Activated T-helper 1 cell treated with anti-CD3 and anti-CD28 coated beads, Interleukin-2, amount 50 U/mL, for 16 hours (primary cell): ENCODE measurements at places on chromosomes 7 and 10.

DNA sequence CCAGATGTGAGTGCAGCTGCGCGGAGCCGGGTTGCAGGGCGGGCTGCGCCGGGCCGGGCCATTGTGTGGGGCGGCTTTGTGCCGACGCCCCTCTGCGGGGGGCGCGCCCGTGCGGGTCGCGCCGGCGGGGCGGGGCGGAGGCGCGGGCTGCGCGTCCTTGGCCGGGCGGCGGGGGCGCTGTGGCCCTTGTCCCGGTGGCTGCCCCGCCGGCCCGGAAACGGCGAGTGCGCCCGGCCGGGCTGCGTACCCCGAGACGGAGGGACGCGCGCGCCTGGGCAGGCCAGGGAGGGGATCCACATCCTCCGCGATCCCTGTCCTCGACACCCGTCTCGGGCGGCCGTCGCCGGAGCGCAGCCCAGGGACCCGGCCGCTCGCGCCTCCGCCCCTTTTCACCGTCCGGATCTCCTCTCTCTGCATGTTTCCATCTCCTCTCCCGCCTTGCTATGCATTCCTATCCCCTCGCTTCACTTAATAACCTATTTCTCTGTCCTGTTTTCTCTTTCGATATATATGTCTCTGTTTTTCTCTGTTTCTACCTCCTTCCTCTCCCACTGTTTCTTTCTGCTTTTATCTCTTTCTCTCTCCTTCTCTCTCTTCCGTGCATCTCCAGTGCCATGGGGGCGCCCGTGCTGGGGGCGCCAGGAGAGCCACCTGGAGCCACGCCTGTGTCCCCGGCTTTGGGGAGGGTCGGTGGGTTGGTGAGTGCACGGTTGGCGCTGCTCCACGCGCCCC lies 765 bp downstream of the PFKFB3 start:
- peak; percentile 50 for DNase-seq

- no peak for DNase-seq
Measured at GRCh38 chr7:151188252-151188542, 1.1 kb upstream of the ASB10 start.

DNA sequence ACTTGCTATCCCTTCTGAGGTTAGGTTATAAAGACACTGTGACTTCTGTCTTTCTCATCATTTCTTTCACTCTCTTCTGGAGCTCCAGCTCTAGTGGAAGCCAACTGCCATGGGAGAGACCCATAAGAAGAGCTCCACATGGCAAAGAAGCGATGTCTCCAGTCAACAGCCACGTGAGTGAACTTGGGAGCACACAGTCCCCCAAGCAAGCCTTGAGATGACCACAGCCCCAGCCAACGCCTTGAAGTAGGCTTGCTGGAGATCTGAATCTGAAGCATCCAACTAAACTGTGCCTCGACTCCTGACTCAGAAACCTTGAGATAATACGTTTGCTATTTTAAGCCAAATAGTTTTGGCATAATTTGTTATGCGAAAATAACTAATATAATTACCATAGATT lies 181.7 kb upstream of the GDF10 start:
- no peak for DNase-seq

DNA sequence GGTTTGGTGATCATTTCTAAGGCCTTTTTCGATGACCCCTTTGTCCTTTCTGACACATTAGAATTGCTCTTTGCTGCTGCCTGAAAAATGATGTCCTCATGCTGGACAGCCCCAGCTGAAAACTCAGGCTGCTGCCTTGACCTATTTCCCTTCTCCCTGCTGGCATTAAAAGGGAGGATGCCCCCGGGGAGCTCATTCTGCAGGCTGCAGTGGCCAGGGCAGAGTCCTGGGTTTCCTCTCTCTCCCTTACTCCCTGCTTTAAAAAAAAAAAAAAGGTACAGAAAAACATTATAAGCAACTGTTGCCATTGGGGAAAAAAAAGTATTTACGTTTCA lies 35.4 kb downstream of the LRRC4 start:
- DNase-seq: no peak

GRCh38 chr10:96390460-96390864 lies 31.7 kb upstream of the OPALIN start:
- DNase-seq: no peak

DNA sequence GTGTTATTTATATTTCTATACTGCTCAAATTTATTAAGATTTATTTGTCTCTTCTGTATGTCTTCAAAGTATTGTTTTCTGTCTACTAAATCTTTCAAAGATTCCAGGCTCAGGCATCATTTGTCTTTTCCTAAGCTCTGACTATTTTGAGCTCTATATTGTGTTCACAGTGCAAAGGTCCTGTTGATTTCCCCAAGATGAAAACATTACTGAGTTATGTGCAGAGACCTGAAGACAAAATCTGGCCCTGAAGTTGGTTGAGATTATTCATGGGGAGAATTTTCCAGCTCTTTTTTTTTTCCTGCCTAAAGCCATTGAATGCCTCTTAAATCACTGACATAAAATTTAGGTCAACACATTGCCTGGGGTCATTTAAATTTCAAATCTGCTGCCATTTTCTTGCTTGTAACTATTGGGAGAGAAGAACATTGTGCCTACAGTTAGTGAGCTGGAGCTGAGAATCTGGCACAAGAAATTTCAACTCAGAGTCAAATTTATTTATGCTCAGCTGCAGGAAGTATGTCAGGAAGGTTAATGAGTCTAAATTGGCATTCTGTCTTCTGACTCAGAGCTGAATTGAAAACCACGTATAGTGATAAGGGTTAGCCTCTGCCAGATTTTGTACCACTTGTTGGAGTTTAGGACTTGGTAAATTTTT lies 31.6 kb downstream of the CSTF2T start:
- no peak for DNase-seq

DNA sequence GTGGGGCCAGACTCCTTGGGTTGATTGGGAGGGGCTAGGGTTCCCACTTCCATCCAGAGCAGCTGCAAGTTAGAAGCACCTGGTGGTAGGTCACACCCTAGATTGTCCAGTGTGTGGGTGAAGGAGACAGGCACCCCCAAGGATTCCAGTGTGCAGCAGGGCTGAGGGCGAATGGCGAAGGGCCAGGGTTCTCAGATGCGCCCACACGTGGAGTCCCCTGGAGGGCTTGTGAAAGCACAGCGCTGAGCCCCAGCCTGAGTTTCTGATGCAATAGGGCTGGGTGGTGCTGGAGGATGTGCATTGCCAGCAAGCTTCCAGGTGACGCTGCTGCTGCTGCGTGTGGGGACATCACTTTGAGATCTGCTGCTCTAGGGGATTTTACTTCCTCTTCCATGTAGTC lies 25.4 kb downstream of the TBATA start:
- no peak for DNase-seq

DNA sequence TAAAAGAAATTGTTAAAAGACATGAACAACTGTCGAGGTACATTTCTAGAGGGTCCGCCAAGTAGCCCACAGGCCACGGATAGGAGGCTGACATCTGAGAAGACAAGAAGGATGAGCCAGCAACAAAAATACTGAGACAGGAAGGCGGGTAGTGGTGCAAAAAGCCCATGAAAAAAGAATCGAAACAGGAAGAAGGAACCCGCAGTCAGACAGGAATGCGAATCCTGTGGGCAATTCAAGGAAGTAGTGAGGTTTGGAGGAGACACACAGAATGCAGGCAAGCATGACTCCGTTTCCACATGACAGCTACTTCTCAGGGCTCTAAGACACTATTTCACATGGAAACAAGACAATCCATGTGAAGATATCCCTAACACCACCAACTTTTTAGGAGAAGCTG lies 125.2 kb downstream of the DOCK4 start:
- no peak for DNase-seq

DNA sequence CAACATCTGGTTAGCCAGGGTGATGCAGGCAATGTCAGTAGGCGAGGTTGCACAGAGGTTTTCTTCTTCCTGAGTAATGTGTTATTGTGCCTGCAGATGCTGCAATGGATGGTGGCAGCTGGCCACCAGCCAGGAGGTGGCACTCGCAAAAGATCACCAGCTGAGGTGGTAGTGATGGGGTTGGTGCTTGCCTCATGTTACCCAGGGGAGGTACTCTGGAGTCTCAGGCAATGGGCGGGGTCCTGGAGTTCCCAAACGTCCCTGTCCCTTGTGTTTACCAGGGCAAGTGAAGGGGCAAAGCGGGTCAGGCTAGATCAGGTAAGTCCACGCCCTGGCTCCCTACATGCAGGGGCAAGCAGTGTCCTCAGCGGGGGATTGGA lies 21.1 kb downstream of the CLRN3 start:
- DNase-seq: no peak

GRCh38 chr10:71082960-71083715 lies 129.2 kb upstream of the UNC5B start:
- no peak for DNase-seq

DNA sequence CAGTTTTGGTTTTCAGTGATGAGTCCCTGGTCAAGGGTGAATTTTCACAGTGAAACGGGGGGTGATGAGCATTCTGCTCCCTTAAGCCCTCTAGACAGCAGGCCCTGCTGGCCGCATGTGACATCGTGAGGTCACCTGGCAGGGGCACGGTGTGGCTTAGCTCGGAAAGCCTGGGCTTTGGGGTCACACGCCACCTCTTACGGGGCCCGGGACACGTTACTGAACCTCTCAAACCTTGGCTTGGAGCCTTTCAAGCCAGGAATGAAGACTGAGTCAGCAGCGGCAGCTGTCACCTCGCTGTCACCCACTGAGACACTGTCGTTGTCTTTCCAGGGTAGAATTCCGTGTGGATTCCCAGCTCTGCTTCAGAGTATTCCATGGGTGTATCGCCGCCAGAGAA lies 4.1 kb downstream of the GET4 start:
- DNase-seq: no peak

DNA sequence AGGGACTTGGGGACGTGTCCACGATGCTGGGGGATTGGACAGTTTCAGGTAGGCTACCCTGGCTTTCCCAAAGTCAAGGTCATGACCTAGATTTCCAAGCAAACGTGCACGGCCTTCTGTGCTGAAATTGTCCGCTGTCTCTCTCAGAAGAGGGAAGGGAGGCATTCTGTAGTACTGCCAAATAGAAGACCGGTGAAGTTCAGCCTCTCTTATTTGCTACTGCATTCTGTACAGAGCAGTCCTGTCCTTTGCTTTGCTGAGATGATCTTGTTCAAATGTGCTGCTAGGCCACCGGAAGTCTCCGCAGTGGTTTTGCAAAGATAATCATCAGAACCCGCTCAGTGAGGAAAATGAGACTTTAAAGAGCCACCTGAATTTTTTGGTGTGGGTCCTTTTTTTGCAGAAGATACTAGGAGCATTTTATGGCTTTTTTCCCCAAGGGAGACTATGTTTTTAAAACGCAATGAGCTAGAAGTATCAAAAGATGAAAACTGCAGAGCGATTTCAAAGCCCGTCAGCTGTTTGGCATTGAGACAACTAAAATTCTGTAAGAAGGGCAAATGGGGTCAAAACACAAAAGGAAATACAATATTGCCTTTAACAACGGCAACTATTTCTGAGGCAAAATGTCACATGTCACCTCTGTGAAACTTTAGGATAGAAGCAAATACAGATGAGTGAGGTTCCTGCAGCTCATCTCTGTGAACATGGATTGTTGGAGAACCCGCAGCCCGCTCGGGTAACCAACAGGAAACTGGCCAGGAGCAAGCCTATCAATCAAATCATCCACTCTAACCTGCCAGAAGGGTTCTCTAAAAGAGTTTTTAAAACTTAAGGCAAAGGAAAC lies 1.3 kb upstream of the NMT2 start:
- DNase-seq: peak; percentile 17

DNA sequence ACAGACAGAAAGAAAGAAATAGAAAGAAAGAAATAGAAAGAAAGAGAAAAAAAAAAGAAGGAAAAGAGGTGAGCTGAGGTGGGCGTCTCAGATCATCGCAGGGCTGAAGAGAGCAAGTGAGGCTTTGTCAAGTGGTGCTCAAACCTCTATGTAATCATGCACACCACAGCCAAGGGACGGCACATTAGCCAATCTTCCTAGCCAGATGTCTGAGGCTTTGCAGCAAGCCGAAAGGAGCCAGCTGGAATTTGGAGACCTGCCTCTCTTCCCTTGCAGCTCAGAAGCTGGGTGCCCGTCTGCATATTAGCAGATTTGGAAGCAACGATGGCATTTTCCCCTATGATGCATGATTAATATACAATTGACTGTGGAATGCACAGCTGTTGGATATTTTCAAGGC lies 52.5 kb downstream of the ADRA2A start:
- DNase-seq: no peak

GRCh38 chr10:95785942-95786669 lies 30.1 kb downstream of the ENTPD1 start:
- DNase-seq: no peak

- no peak for DNase-seq
Measured at GRCh38 chr7:103856929-103857328, 132.5 kb downstream of the RELN start.

DNA sequence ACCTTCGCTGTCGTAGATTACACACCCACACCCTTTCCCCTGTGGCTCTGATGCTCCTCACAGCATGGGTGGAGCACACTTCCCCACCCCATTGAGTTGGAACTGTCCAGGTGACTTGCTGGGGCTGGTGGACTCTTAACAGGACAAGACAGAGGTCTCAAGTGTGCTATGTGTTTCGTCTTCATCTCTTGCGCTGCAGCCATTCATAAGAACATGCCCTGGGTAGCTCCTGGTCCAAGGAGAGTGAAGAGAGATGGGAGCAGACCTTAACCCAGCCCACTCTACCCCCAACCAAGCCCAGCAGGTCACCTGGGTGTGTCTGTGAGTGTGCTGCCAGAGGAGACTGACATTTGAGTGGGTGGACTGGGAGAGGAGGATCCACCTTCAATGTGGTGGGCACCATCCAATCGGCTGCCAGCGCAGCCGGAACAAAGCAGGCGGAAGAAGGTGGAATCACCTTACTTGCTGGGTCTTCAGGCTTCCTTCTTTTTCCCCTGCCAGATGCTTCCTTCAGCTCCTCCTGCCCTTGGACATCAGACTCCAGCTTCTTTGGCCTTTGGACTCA lies 112.4 kb downstream of the HTR5A start:
- DNase-seq: no peak

GRCh38 chr10:306675-307185 lies 171.5 kb downstream of the ZMYND11 start:
- DNase-seq: no peak

GRCh38 chr7:85510287-85510686 lies 323.4 kb upstream of the SEMA3D start:
- DNase-seq: no peak

- no peak for DNase-seq
Measured at GRCh38 chr7:145106001-145106400, 270.1 kb upstream of the TPK1 start.

DNA sequence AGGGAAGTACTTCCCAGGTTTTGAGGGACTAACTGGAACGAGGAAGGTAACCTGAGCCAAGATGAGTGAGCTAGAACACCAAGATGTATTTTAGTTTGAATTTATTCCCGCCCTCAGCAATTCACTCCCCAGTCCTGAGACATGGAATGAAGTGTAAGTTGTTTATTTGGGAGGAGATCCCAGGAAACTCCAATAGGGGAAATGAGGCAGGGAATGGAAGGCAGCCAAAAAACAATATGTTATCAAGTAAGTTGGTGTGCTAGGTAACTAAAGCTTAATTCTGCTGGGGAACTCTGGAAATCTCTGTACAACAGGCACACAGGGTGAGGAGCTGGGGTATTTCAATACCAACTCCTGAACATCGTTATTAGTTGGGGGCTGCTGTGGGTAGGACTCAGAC lies 189.7 kb upstream of the HDAC9 start:
- no peak for DNase-seq

- DNase-seq: no peak
Measured at GRCh38 chr10:6602700-6603084, 22.6 kb upstream of the PRKCQ start.
